ENCODE measurements at places on chromosomes 1 and 21. TPM values are rescaled to one million over a fixed set of nuclear protein-coding genes. Genes with fewer than 3 reads are reported as not detected.
A peak's percentile ranks its signal among the peaks of the same experiment; 100 is the strongest.

The FAM72C gene
- total RNA-seq, result 0.13 TPM

The SZRD1 gene
- 144 TPM for total RNA-seq

The SIKE1 gene
- total RNA-seq, result 40.0 TPM

The MAP1LC3C gene
- 8.8 TPM for total RNA-seq

The PDC gene
- total RNA-seq, result not detected

The RNF186 gene
- total RNA-seq, result not detected

The LCE1D gene
- not detected for total RNA-seq

The GJA9 gene
- total RNA-seq, result not detected

The CBR3 gene
- total RNA-seq, result 1.9 TPM

- H3K27ac ChIP-seq, result no peak overlapping the region
- H3K36me3 ChIP-seq, result no peaks in the 10 kb centered on the region
- no peaks in the 10 kb centered on the region for H3K4me1 ChIP-seq
- no peak for DNase-seq
- H3K4me3 ChIP-seq, result no peak overlapping the region
- no peaks in the 10 kb centered on the region for H3K27me3 ChIP-seq
These were observed 19.9 kb upstream of the NEK2 start for GRCh38 chr1:211695135-211695816.

GRCh38 chr1:112396653-112397471 lies 848 bp downstream of the CTTNBP2NL start:
- H3K27ac ChIP-seq, result peak overlapping the region; percentile 79
- no peaks in the 10 kb centered on the region for H3K36me3 ChIP-seq
- no peaks in the 10 kb centered on the region for H3K27me3 ChIP-seq

DNA sequence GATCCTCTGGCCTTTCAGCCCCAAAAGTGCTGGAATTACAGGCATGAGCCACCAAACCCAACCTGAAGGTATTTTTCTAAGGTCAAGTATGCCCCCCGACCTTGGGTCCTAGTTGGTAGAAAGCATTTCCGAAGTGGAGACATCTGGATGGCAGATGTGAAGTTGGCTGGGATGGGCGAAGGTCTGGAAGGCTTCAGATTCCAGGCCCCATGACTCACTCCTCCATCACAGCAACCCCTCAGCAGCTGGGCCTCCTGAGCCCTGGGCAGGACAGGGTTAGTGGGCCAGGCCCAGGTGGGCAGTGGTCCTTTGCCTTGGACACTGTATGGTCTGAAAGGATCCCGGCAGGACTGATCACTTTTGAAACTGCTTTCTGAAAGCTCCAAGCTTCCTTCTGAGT lies 23.3 kb downstream of the NAV1 start:
- DNase-seq, result peak; percentile 46
- peaks cover 1% of the 10 kb centered on the region for H3K4me1 ChIP-seq
- H3K4me3 ChIP-seq, result no peak overlapping the region
- H3K27ac ChIP-seq, result peak overlapping the region; percentile 3
- H3K27me3 ChIP-seq, result no peaks in the 10 kb centered on the region

GRCh38 chr21:34031835-34032370 lies 41.5 kb upstream of the MRPS6 start:
- H3K4me3 ChIP-seq, result no peak overlapping the region
- no peaks in the 10 kb centered on the region for H3K4me1 ChIP-seq
- H3K27me3 ChIP-seq, result no peaks in the 10 kb centered on the region
- H3K36me3 ChIP-seq, result no peaks in the 10 kb centered on the region
- no peak overlapping the region for H3K27ac ChIP-seq

DNA sequence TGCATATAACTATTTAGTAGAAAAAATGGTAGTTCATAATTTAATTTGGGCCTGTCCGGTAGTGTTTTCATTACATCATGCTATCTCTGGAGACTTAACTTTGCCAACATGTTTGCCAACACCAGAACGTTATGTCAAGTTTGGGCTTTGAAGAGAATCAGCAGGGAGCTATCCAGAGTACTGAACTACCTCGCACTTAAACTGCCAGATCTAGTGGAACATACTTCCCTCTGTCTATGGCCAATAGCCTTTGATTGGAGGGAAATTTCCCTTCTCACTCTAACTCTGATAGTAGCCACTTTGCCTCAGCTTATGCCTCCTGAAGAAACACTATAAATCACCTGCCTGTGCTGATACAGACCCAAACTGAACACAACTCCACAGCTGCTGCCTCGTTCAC lies 10.0 kb downstream of the LRRC53 start:
- H3K27ac ChIP-seq, result no peak overlapping the region
- H3K4me3 ChIP-seq, result no peak overlapping the region
- no peaks in the 10 kb centered on the region for H3K27me3 ChIP-seq
- no peaks in the 10 kb centered on the region for H3K4me1 ChIP-seq

- no peak overlapping the region for H3K4me3 ChIP-seq
- DNase-seq, result no peak
- H3K36me3 ChIP-seq, result peaks cover 4% of the 10 kb centered on the region
- no peaks in the 10 kb centered on the region for H3K4me1 ChIP-seq
- no peaks in the 10 kb centered on the region for H3K27me3 ChIP-seq
- no peak overlapping the region for H3K27ac ChIP-seq
These were observed 9.5 kb downstream of the CTSK start for GRCh38 chr1:150798525-150798924.

- no peaks in the 10 kb centered on the region for H3K36me3 ChIP-seq
- DNase-seq, result no peak
- no peak overlapping the region for H3K4me3 ChIP-seq
- H3K27ac ChIP-seq, result no peak overlapping the region
- H3K4me1 ChIP-seq, result no peaks in the 10 kb centered on the region
- H3K27me3 ChIP-seq, result peaks cover 34% of the 10 kb centered on the region
These were observed 27.5 kb upstream of the SLAMF9 start for GRCh38 chr1:159981351-159982055.

DNA sequence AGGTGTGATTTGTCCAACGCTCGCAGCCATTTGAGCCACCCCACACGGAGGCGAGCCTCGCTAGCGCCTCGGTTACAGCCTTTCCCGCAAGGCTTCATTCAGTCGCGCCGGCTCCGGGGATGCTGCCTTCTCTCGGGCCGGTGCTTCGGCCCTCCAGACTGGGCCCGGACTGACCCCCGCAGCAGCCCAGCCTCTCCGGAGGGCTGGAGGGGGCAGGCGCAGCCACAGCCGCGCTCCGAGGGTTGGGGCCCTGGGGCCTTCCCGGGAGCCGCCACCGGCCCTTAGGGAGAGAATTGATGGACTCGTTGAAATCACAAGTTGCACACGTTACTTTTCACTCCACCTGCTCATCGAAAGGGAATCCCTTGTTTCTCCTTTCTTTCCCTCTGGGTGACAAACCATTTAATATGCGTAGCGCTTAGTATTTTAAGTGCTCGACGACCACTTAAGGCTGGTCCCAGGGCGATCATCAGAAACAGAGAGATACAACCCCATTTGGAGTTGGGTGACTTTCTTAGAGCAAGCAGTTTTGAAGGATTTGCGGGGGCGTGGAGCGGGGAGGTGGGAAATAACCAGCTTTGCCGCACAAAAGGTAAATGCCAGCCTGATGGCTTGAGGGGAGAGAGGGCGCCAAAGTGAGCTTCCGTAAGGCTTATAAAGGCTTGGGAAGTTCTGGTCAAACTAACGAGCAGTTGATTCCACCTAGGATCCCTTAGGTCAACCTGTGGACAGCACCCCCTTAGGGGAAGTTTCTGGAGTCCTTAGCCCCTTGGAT lies 24.6 kb upstream of the ENAH start:
- no peak overlapping the region for H3K27ac ChIP-seq
- H3K27me3 ChIP-seq, result no peaks in the 10 kb centered on the region
- H3K4me3 ChIP-seq, result no peak overlapping the region
- DNase-seq, result no peak

DNA sequence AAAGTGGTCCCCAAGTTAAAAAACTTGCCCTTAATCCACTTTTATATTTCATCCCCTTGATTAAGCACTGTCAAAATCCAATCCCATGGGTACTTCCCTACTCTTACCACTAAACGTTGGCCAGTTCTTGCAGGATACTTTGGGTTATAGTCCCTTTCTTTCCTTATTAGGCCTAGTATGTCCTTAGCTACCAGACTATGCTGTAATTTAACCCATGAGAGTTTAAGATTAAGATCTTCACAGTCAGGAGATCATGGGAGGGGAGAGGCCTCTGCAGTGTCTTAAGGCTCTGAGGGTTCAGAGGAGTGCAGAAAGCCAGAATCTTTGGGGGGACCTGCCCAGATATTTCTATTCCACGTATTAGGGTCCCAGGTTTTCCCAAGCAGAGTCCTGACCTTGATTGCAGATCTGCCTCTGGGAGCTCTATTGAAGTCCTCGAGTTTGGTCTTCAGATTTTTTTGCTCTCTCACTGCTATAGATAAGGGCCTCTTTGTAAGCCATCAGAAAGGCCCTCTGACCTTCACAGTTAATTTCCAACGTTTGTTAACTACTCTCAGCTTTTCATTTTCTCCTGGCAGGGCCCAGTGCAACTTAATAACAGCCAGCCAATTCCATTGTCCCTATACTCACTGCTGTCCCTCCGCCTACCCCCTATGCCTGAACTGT lies 9.0 kb upstream of the CGN start:
- H3K36me3 ChIP-seq, result no peaks in the 10 kb centered on the region
- H3K27me3 ChIP-seq, result no peaks in the 10 kb centered on the region
- H3K4me1 ChIP-seq, result no peaks in the 10 kb centered on the region
- H3K4me3 ChIP-seq, result no peak overlapping the region
- no peak for DNase-seq

Data from psoas muscle (tissue), 8 donors.